ENCODE measurements at places on chromosomes 6 and 20.

- DNase-seq: no peak
Observed at GRCh38 chr6:56387621-56388414, 140.4 kb upstream of the COL21A1 start.

DNA sequence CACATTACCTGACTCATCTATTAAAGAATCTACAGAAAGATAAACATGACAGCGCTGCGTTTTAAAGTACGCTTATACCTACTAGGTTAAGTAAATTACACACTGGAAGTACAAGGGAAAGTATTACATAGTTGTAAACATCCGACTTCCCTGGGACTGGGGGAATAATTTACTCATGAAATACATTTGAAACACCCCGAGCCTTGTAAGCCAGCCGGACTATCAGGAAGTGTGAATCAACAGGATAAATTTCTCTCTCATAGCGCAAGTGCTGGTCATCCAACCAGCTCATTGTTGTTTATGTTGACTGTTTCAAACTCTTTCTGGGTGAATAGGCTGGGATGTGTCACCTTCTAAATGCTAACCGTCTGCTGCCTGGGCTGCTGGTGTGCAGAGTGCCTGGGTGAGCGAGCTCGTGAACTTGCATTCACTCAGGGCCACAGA lies 4.9 kb downstream of the BMP6 start:
- DNase-seq: no peak

- DNase-seq: no peak
Observed at GRCh38 chr6:158322724-158323560, 10.7 kb downstream of the TULP4 start.

DNA sequence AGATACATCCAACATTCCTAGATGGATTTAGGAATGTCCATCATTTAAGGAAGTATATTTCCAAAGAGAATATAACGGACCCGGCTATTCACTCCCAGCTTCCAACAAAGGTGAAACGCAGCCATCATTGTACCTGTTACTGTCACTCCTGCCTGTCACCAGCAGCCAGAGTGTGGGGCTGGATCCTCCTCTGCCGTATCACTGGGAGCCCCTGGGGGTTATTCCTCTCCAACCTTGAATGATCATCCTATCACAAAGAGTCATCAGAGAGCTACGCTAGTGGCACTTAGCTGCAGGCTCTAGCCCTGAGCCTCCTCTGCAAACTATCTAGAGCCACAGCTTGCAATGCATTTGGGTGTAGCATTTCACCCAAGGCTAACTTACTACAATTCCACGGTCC lies 73.6 kb upstream of the NHSL1 start:
- no peak for DNase-seq

GRCh38 chr6:111802015-111802414 lies 71.2 kb downstream of the FYN start:
- no peak for DNase-seq

GRCh38 chr6:169250660-169251059 lies 3.0 kb downstream of the THBS2 start:
- no peak for DNase-seq

GRCh38 chr20:20318365-20319161 lies 49.3 kb upstream of the INSM1 start:
- no peak for DNase-seq

DNA sequence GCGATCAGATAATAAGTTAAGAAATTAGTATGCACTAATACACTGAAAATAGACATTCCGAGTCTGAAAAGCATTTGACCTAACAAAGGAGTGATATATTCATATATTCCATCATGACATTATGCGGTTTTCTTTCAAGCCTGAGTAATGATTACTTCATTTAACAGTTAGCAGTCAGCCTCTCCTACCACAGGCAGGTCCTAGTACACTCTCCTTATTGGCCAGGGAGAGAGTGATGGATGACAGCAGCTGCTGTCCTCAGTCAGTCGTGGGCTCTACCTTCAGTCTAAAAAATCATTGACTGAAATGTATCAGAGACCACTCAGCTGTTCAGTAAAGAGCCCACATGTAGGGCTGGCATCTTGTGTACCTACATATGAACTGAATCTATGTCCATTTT lies 33.2 kb upstream of the VGLL2 start:
- DNase-seq: no peak

All from stimulated activated CD4-positive, alpha-beta T cell treated with anti-CD3 and anti-CD28 coated beads, Interleukin-1b, Interleukin-23, amount 100 ng/mL, for 1 hour (primary cell).